ENCODE measurements at places on chromosomes 16 and 17. TPM values are rescaled to one million over a fixed set of nuclear protein-coding genes. Genes with fewer than 3 reads are reported as not detected.

GRCh38 chr16:19588661-19589060 lies 33.2 kb downstream of the VPS35L start:
- DNase-seq: no peak

DNA sequence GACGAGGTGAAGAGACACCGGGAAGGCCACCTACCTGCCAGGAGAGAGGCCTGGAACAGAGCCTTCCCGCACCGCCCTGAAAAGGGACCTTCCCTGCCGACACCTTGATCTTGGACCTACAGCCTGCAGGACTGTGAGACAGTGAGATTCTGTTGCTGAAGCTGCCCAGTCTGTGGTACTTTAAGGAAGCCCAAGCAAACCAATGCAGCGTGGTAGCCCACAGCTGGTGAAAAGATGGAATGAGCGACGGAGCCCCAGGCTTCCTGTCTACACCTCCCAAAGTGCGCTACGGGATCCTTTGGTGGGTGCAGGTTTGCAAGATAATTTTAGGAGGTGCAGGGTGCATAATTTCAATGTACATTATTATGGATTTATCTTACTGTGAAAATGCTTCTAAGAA lies 33.9 kb downstream of the TNFRSF13B start:
- no peak for DNase-seq

CLDN6 gene
- not detected for total RNA-seq

GRCh38 chr16:52561910-52562741 lies 15.2 kb upstream of the TOX3 start:
- DNase-seq: no peak

GRB7 gene
- total RNA-seq: 0.18 TPM

DRC3 gene
- 0.72 TPM for total RNA-seq

GRCh38 chr16:22898874-22899348 lies 84.9 kb downstream of the HS3ST2 start:
- peak; percentile 56 for DNase-seq

- no peak for DNase-seq
These were observed 25.8 kb downstream of the COX4I1 start for GRCh38 chr16:85825326-85825725.

ARL2BP gene
- total RNA-seq: 77.8 TPM

KRTAP4-6 gene
- not detected for total RNA-seq

DNA sequence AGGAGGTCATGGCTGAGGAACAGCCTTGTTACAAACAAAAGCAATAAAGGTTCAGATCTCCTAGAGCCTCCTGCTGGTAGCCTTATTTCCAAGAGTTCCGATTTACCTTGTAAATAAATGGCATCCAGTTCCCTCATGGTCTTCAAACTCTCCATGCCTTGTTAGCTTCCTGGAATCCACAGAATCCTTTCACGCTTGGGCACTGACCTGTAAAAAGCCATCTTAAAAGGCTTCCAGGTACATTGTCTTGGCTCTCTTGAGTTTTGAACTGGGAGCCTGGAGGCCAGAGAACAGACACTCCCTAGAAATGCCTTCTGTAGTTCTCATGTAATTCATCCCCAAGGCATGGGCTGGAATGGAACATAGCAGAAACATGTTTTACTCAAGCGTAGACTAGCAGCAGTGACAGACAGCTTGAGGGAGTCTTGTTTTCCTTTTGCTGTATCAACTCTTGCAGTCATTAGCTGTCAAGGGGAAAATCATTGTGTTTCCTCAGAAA lies 207.9 kb downstream of the SNX29 start:
- DNase-seq: no peak

GRCh38 chr16:56341656-56342399 lies 83.5 kb downstream of the AMFR start:
- no peak for DNase-seq

CDRT15L2 gene
- not detected for total RNA-seq

DNA sequence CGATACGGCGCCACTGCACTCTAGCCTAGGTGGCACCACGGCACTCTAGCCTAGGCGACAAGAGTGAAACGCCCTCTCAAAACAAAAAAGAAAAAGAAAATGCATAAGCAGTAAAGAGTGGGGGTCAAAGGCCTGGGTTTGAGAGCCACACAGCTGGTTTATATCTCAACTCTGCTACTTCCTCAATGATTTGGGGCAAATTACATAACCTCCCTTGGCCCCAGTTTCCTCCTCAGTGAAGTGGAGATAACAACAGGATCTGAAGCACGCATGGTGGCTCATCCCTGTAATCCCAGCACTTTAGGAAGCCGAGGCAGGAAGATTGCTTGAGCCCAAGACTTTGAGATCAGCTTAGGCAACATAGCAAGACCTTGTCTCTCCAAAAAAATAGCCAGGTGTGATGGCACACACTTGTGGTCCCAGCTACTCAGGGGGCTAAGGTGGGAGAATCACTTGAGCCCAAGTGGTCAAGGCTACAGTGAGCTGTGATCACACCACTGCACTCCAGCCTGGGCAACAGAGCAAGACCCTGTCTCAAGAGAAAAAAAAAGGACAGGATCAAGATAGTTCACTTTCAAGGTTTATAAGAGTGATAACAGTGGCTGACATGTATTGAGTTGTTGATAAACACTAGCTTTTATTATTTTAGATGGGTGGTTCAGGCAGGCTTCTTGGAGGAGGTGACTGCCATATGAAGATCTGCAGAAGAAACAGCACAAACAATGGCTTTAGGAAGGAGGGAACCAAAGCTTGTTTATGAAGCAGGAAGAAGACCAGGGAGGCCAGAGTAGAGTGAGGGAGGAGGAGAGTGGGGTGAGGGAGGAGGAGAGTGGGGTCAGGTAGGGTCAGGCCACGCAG lies 8.5 kb upstream of the COG1 start:
- no peak for DNase-seq

GRCh38 chr17:66032082-66032712 lies 159.7 kb downstream of the CEP112 start:
- no peak for DNase-seq
